ENCODE measurements at places on chromosomes 16 and 17.

DNA sequence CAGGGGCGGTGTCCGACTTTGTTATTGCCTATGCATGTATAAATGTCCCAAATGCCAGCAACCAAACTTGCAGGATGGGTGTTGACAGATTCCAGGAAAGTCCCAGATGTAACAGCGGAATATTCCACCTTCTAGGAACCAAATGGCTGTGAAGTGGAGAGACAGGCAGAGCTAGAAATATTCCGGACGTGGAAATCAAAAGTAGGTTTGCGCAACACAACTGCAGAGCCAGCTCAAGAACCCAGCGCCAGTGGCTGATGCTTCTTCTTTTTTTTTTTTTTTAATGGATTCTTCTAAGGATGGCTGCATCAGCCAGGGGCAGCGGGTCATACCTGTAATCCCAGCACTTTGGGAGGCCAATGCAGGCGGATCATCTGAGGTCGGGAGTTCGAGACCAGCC, 601.7 kb downstream of the MAF start:
- DNase-seq = no peak

DNA sequence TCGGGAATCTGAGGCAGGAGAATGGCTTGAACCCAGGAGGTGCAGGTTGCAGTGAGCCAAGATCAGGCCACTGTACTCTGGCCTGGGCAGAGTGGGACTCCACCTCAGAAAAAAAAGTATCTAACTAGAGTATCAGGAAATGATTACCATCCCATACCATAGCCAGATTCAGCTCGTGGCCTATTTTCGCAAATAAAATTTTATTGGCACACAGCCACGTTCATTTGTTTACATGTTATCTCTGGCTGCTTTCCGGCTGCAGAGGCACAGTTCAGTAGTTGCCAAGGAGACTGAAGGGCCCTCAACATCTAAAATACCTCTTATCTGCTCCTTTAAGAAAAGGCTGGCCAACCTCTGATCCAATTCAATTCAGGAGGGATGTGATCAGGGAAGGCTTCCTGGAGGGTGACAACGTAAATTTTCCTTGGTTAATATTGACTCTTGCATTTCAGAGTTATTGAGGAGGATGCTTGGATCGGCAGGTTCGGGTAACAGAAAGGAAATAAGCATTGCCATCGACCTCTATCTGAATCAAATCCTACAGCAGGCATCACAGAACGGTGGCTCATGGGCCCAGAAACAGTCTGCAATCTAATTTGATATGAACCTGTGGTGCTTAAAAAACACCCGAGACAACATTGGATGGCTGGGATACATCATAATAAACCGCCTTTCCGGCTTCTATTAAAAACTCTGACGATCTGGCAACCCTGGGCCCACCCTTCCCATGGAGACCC, 73.8 kb downstream of the XYLT1 start:
- no peak for DNase-seq

DNA sequence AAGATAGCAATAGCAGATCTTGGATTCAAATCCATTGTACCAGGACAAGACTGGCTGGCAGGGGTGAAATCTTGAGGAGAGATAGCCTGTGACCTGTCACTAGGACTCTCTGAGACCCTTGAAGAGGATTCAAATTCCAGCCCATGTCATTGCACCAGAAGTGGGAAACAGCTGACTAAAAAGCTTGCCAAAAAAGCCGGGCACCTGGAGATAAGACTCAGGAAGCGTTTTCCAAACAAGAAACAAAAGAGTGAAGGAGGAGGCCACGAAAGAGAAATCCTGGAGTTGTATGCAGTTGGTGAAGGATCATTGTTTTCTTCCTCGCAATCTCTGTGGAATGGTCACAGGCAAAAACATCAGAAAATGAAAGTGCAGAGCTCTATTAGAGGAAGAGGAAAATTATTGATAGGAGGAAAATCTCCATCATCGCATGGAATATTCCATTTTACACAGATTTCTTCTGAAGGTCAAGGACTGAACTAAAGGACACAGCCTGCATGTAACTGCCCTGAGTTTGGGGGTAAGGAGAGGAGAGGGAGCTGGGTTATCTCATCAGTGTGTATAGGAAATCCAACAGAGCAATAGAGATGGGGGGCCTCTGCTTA, 9.0 kb upstream of the WSB1 start:
- DNase-seq = no peak

- DNase-seq = no peak
Observed at GRCh38 chr16:81523387-81524115, 78.9 kb downstream of the CMIP start.

DNA sequence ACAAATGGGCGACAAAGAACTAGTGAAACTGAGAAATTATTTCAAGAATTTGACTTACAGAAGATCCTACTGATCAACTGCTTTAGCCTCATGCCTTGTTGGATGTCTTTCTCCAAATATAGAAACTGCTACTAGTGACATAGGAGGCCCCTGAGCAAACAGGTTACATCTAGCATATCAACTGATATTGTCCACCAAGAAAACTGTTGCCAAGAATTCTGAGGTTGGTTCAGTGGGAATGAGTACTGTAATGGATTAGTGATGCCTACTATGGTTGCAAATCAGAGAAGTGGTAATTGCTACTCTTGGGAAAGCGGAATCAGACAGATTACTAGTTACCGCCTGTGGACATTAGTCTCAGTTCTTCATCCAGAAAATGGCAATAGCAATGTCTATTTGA, 10.0 kb downstream of the CDC27 start:
- DNase-seq = no peak

DNA sequence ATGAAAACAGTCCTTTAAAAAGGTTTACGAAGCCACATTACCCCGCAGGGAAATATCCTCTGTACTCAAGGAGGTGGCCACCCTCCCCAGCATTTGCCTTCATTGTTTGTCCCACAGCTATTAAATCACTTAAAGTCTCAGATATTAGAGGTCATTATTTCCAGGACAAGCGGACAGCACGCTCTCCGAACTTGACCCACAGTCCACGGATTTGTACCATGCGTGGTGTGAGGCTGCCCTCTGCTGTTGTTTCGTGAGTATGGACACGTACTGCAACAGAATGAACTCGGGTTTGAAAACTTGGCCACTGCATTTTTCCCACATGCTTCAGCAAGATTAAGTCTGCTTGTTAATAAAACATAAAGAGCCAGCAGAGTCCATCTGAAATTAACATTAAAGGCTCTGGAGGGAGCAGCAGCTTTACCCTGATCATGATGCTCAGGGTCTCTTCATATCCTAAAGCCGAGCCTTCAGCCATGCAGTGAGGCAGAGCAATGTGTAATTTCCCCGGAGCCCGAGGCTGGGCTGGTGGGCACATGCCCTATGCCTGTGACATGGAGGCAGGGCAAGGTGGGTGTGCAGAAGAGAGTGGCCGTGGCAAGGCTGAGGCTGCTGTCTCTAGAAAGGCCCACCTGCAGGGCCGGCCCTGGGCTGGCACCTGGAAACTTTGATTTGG, 19.7 kb downstream of the MEAK7 start:
- DNase-seq = peak; percentile 83

All from G401 (cell line).